ENCODE measurements at places on chromosomes 16 and 17.
A peak's percentile ranks its signal among the peaks of the same experiment; 100 is the strongest.

- peaks cover 16% of the 10 kb centered on the region for H3K4me1 ChIP-seq
- H3K27me3 ChIP-seq: no peaks in the 10 kb centered on the region
- peak; percentile 69 for DNase-seq
- H3K27ac ChIP-seq: no peak within 1 kb of the TSS
- no peaks in the 10 kb centered on the region for H3K36me3 ChIP-seq
Observed at GRCh38 chr16:71358464-71358998, at the start of gene CALB2. Gene CALB2, plus strand, starts transcription at chr16:71358723. Its CDS starts 70 bp downstream, at chr16:71358793.

- DNase-seq: no peak
- H3K4me3 ChIP-seq: no peak overlapping the region
- H3K36me3 ChIP-seq: no peaks in the 10 kb centered on the region
- H3K4me1 ChIP-seq: peaks cover 13% of the 10 kb centered on the region
- no peaks in the 10 kb centered on the region for H3K27me3 ChIP-seq
Observed at GRCh38 chr17:2136241-2136640, 81.3 kb downstream of the HIC1 start.

DNA sequence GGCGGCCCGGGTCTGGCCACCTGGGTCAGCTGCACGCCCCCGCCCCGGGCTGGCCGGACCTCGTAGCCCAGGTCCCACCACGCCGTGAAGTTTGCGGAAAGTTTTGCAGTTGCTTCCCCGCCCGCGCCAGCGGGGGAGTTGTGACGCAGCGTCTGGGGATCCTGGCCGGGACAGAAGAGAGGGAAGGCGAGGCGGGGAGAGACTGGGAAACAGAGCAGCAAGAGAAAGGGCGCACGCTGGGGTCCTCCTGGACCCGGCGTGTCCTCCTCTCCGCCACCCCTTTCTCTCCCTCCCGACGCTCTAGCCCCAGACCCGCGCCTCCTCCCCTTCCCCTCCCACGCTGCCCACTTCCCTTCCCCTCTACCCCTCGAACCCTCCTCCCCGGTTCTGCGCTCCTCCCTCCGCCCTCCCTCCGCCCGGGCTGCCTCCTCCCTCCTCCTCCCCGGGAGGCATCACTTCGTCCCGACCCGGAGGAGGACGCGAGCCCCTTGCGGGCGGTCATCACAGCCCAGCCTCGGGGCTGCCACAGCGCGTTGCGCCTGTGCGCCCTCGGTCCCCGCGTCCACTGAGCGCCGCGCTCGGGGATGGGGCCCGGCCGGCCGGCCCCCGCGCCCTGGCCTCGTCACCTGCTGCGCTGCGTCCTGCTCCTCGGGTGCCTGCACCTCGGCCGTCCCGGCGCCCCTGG lies at the start of gene MRC2:
Gene MRC2 (plus strand): TSS at position 452 of the 685 bp plus-strand sequence. CDS start 133 bp downstream, at position 585.
- peak within 1 kb of the TSS; percentile 91 for H3K27ac ChIP-seq
- peak; percentile 86 for DNase-seq
- H3K36me3 ChIP-seq: no peaks in the 10 kb centered on the region
- H3K4me3 ChIP-seq: peak within 1 kb of the TSS; percentile 87
- H3K27me3 ChIP-seq: no peaks in the 10 kb centered on the region
- peaks cover 41% of the 10 kb centered on the region for H3K4me1 ChIP-seq

DNA sequence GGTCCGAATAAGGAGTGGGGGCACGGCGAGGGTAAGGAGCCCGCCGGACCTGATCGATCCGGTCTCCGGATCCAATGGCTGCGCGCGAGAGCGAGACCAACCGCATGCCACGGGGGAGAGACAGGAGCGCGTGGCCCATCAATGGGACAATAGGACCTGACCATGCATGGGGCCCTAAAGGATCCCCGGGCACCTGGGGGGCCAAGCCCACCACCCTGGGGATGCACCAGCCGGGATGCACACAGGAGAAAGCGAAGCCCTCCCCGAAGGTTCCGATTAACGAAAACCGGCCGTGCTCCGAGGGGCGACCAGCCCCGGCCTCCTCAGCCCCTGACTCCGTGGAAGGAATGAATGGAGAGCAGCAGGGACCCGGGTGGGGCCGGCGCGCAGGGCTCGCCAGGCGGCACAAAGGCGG lies 525 bp downstream of the JPT1 start:
- DNase-seq: peak; percentile 65
- H3K4me1 ChIP-seq: peaks cover 14% of the 10 kb centered on the region
- no peaks in the 10 kb centered on the region for H3K27me3 ChIP-seq
- peak overlapping the region; percentile 38 for H3K27ac ChIP-seq

DNA sequence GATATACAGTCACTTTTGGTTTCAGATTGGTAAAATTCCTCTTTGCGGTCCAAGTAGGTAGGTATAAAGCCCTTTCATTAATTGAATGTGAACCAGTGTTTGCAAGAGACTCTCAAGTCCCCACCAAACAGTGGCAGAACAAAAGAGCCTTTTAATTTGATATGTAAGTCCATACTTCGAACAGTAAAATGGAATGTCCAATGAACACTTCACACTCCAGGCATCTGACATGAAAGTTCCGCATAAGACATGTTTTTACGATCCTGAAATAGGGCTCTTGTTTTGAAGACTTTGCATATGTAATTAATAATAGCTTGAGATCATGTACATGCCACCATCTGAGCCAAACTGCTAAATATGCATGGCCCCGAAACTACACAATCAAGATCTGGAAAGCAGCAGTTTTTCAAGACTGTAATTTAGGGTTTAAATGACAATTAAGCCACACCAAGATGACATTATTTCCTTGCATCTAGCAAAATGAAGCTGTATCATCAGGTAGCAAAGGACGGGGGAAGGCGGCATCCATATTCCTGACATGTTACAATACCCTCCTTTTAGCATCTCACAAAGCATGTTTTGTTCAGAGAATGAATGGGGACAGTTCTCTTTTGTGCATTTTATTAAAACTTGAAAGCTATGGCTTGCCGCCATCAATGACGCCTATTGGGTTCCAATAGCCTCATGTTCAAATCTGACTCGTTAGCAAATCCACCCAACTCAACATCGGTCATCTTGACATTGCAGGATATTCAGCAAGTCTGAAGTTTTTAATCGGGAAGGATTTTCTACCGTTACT lies 39.4 kb downstream of the LITAF start:
- no peak for DNase-seq
- peak overlapping the region; percentile 68 for H3K27ac ChIP-seq
- peaks cover 23% of the 10 kb centered on the region for H3K36me3 ChIP-seq
- H3K4me3 ChIP-seq: no peak overlapping the region

DNA sequence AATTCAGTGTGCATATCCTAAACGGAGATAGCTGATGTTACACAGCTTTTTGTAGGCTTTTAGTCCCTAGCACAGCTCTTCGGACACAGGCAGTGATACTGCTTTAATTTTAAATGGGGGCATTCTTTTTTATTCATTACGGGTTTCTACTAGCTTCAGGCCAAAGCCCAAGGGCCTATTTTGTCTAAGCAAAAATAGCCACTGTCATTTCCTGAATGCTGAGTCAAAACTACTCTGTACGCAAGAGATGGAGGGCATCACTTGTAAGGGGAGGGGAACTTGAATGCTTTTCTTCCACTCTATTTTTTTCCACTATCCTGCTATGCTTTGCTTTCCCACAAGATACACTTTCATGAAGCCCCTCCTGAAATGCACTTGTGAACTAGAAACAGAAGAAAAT lies 360.7 kb downstream of the PMP22 start:
- no peak overlapping the region for H3K27ac ChIP-seq
- no peaks in the 10 kb centered on the region for H3K36me3 ChIP-seq
- no peak for DNase-seq
- H3K4me1 ChIP-seq: no peaks in the 10 kb centered on the region
- no peaks in the 10 kb centered on the region for H3K27me3 ChIP-seq
- no peak overlapping the region for H3K4me3 ChIP-seq

- H3K27ac ChIP-seq: peak overlapping the region; percentile 70
- no peaks in the 10 kb centered on the region for H3K27me3 ChIP-seq
- H3K4me3 ChIP-seq: peak overlapping the region; percentile 51
- no peak for DNase-seq
- no peaks in the 10 kb centered on the region for H3K4me1 ChIP-seq
- no peaks in the 10 kb centered on the region for H3K36me3 ChIP-seq
Observed at GRCh38 chr17:72121164-72122009, 567 bp downstream of the SOX9 start.
